Amniotic epithelial cell (primary cell): ENCODE measurements at places on chromosomes 2 and 18.
A peak's percentile ranks its signal among the peaks of the same experiment; 100 is the strongest.

DNA sequence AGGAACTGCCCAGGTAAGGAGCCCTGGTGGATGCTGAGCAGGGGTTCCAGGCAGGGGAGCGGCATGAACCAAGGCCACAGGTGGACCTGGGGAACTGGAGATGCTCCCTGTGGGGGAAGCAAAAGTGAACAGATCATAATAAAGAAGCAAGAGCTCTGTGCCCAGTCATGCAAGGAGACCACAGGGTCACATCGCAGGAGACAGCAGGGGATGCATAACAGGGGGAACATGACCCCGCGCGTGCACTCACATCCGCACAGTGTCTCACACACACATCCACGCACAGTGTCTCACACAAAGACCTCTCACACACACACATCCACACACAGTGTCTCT, 473.3 kb upstream of the HS6ST1 start:
- no peak for DNase-seq

DNA sequence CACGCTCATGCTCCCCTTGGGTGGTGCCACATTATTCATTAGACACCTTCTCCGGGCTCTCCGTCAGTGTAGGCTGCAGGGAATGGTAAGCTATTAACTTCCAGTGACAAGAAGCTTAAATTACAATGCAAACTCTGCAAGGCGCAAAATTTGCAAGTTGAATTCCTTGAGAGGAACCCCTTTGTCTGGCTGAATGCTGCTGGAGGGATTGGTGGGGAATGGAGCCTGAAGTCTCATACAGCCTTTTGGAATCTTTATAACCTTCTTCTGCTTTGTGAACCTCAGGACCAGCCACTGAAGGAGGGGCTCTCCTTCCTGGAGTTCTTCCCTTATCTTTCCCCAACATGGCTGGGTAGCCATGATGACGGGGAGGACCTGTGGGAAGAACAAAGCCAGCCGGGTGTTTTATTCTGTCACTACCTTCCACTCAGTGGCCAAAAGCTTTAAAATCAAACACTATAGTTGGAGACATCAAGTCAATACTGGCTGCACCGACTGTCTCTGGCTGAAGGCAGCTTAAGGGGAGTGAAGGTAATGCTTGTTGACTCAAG, 220.9 kb upstream of the EPHA4 start:
- no peak for DNase-seq

- no peak for DNase-seq
These were observed 236.1 kb upstream of the SIX3 start for GRCh38 chr2:44705356-44705755.

DNA sequence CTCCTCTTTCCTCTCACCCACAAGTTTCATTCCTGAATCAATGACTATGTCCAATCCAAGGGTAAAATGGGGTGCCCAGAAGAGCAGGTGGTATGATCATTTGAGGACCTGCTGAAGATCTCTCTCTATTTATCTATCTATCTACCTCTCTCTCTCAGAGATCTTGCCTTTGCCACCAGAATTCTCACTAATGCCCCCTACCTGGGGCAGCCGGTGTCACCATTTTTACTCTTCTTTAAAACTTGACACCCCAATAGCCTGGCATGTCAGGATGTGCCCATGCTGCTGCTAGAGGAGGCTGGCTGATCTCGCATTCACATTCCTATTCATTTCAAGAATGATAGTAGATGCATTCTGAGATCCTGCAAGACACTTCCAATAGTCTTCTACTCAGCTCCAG, 24.3 kb upstream of the RPIA start:
- no peak for DNase-seq

DNA sequence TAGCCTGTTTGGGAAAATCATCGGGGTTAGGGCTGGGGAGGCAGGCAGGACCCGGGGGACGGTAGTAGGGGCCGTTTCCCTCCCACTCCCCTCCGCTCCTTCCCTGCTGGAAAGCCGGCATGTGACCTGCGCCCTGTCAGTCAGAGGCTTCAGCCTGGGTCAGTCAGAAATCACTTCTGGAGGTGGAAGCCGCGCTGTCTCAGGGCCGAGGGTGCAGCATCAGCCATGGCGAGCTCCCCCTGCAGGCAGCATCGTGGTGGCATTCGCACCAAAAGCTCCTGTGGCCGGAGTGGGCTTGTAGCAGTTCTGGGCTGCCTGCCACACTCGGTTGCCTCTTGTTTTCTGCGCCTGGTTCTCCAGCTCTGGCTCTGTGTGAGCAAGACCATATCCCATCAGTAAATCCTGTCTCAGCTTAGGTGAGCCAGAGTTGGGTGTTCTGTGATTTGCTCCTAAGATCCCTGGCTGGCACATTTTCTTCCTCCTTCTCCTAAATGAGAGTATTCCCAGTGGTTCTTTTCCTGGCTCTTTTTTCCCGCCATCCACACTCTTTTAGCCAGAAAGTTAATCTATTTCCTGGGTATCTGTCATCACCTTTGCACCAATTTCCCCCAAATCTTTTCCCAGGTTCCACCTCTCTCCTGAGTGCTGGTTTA, 123.9 kb upstream of the CD302 start:
- DNase-seq, result peak; percentile 51

DNA sequence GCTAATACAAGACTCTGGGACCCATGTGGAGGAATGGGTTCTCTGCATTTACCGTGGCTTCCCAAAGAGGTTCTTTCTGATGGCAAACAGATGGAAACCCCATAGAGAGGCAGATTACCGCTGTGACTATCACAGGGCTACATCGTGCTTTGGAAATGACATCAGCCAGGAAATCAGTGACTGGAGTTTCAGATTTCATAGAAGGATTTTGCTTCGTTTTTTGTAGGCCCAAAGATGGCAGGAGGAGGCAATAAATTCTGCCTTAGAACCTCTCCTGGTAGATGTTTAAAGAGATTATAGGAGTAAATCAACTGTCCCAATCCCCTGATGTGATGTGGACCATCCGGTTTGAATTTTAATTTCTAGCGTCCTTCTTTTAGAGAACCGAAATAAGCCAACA, 214.1 kb downstream of the AGPS start:
- no peak for DNase-seq

- DNase-seq, result no peak
These were observed 37.4 kb downstream of the TTC32 start for GRCh38 chr2:19864381-19864780.

GRCh38 chr2:68948710-68949109, 4.0 kb downstream of the GKN2 start:
- DNase-seq, result no peak

DNA sequence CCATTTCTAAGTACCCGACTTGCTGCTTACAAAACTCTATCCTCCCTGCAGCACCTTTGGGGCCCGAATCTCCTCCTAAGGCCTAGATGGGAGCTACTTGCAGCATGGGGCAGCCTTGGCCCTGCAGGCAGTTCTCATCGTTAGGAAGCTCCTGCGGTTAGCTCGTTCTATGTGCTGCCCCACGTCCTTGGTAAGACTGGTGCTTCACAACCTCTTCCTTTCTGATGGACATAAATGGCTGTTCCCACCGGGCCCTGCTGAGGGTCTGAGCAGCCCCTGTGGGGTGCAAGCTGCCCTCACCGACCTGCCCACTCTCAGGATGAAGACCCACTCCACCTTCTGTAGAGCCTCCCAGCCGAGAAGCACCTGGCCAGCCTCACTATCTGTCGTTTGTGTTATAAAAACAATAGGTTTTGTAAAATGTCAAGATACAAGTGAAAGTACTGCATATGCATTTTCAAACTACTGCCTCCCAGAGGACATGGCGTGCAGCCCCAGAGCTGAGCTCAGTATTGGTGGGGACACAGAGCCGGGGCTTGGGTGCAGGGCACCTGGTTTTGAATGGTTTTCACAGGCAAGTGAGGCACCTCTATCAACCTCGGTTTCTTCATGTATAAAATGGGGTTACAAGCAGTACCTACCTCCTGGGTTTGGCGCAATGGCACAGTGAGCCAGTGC, 19.4 kb downstream of the OTOF start:
- DNase-seq, result no peak

DNA sequence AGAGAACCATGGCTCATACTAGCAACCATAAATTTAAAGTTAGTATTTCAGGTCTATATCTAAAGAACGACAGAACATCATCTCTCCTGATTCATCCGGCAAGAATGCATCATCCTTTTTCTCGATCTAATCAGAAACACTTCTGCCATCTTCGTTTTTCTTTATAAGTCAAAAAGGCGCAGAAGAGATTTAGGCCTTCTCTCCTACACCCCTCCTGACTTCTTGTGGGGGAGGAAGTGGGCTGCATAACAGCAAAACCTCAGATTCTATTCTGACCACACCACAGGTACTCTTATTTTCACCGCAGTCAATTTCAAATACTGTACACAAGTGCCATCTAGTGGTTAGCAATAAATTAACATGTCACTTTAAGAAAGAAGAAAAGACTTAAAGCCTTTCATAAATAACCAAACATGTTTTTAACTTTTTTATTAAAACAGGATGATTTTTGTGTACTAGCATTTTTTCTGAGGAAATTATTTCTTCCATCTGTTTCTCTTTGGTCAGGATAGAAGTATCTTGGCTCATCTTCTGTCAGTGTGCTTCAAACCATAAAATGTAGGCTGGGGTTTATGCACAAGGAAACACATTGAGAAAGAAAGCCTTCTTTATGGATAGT, 48.4 kb upstream of the PIK3C3 start:
- peak; percentile 85 for DNase-seq

GRCh38 chr2:109151519-109151918, 22.5 kb downstream of the SH3RF3 start:
- no peak for DNase-seq

GRCh38 chr2:176558574-176559140, 289.4 kb downstream of the MTX2 start:
- no peak for DNase-seq

GRCh38 chr2:82198809-82199492, 1894.4 kb upstream of the LRRTM1 start:
- no peak for DNase-seq

GRCh38 chr18:12248926-12249720, 5.0 kb upstream of the CIDEA start:
- DNase-seq, result no peak

- no peak for DNase-seq
These were observed 867.3 kb downstream of the TRIB2 start for GRCh38 chr2:13584020-13584419.

DNA sequence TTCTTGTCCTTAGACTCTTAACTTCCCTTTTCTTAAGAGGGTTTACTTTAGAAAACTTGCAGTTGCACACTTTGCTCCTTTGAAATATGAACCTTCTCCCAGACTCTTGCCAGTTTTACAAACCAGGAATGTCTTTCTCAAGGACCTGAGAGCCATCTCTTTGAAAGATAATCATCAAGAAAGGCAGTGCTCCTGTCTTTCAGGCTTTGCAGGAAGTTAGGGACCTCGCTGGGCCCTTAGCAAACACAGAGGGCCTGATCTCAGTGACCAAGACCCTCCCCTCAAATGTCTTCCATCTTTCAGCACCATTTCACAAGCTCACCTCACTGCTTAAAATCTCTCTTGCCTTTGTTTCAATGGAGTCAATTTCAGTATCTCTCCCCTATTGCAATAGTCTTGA, 32.0 kb upstream of the NYAP2 start:
- no peak for DNase-seq

DNA sequence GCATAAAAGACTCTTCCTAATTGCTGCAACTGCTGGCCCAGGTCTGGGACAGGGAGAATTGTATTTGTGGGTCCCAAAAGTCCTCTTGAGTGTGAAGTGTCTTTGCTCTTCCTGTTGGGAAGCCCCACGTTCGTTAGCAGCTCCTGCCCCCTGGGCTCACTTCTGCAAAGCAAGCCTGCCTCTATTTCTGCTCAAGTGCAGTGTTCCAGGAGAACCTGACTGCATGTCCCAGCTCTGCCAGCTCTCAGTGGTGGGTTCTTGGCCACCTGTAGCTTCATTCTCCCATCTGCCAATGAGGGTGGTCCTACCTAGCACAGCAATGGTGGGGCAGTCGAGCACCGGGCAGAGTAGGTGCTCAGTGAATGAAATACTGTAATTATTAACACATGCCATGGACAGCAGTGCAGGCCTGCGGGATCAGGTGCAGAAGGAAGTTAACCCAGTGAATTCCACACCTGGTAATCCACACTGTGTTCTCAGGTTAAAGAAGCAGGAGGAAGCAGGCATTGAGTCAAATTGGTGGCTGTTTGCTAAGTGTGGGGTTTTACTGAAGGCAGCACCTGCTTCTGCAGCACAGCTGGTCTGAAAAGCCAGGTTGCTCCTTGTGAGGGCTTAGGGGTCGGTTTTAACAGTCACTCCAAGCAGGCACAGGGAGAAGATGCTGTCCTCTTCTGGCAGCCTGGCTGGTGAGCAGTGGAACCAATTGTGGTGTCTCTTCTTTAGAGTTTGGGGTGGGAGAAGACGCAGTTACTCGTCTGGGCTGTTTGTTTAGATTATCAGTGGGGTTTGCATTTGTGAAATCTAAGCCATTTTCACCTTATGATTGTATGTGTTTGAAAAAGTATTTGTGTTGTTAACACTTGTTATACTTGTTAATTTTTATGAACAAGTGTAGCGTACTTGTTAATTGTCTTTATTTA, 54.3 kb downstream of the DGKD start:
- DNase-seq, result no peak

DNA sequence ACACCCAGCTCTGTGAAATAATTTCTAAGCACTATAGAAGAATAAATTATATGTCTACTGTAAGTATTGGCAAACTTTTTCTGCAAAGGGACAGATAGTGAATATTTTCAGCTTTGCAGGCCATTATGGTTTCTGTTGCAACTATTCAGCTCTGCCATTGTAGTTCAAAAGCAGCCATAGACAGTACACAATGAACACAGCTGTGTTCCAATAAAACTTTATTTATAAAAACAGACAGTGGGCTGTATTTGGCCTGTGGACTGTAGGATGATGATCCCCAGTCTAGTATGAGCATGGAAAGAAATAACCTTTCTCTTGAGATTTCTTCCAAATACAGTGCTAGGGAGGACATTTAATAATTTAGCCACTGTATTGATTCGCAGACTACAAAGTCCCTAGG, 35.2 kb upstream of the THOC1 start:
- no peak for DNase-seq

GRCh38 chr18:70429847-70430500, 141.1 kb downstream of the SOCS6 start:
- DNase-seq, result no peak

DNA sequence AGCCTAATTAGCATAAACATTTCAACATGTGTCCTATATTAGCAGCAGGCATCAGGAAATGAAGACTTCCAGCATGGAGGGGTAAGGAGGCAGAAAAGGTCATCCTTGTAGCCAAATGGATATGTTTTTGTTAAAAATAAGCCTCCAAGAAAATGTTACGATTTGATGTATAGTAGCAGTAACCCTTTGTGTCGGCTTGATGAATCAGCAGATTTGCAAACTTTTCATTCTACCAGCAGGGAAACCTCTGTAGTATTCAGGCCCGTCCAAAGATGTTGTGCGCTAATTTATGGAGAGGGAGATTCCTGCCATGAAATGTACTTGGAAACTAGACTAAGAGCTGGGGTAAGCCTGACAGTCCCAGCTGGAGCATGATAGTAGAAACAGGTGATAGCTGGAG, 780.8 kb upstream of the KLHL29 start:
- no peak for DNase-seq
